ENCODE measurements at places on chromosomes 16 and 17.

DNA sequence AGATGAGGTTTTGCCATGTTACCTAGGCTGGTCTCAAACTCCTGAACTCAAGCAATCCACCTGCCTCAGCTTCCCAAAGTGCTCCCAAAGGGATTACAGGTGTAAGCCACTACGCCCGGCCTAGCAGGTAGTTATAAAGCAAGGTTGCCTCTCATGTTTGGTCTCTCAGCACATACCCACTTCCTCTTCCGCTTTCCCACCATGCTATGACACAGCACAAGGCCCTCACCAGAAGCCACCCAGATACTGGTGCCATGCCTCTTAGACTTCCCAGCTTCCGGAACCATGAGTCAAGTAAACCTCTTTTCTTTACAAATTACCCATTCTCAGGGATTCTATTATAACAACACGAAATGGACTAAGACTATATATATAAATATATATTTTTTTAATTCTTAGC, 143.6 kb downstream of the COPRS start:
- no peak for DNase-seq

DNA sequence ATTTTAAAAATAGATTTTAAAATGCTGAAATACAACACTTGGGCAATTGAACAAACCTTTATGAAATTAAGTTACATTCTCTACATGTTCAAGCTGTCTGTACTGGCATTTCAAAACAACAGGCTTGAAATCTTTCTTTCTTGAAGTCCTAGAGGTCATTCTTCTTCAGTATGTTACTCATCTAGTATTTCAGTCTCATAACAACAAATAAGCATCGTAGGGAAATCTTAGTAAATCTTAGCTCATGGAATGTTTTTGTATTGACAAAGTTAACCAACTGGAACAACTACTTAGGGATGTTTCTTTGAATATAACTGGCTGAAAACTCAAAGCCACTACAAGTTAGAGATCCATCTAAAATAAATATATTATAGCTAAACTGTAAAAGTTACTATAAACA, 96.6 kb downstream of the KIF2B start:
- no peak for DNase-seq

DNA sequence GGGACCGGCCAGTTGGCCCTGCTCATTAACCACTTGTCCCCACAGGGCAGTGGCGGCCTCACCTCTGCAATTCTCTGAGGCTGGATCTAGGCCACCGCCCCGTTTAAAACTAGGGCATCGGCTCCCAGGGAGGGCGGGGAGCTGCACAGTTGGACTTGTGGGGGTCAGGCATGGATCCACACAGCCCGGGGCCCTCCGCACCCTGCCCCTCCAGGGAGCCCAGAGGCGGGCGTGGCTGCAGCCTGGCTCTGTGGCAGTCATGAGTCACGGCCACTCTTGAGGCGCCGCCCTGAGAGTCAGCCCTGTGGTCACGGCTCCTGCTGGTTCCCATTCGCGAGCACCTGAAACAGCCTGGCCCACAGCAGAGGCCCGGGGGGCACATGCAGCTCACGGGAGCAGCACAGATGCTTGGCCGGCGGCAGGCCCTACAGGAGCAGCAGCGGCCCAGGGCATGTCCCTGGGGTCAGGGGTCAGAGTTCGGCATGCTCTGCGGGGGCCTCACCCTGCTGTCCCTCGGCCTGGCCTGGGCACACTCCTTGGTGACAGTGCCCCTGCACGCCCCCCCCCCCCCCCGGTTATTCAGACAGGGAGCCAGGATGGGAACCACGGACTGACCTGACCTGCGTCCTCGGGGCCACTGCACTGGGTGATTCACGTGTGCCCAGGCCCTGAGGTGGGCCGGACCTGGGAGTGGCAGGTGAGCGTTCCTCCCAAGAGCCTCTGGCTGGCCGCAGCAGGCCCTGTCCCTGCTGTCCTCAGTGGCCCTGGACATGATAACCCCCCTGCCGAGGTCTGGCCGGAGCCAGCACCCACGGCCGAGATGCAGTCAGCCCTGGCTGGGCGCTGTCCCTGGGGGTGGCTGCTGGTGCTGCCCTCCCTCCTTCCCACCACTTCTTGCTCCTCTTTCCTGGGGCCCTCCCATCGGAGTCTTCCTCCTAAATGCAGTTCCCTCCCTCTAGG, 8.2 kb downstream of the CAPN15 start:
- DNase-seq = no peak

GRCh38 chr16:19219836-19220235, 51.8 kb downstream of the SYT17 start:
- DNase-seq = no peak

DNA sequence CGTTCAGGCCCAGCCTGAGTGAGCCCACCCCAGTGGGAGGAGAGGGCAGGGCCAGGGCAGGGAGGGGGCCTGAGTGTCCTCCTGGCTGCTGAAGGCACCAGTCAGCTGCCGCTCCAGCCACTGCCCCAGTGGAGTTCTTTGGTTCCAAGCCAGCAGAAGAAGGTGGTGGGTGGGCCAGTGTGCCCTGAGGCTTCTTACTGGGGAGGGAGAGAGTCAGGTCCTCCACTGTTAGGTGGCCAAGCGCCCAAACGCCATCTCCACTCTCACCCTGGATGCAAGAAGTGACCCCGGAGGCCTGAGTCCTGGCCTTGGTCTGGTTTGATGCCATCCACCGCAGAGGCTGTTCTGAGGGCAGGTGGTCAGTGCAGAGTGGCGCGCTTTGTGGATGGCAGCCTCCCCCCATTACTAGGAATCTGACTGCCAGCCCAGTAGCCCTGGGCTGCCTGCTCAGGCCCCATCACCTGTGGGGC, 2.2 kb downstream of the RNF213 start:
- no peak for DNase-seq

- DNase-seq = no peak
Observed at GRCh38 chr17:69871318-69871717, 203.7 kb upstream of the KCNJ16 start.

DNA sequence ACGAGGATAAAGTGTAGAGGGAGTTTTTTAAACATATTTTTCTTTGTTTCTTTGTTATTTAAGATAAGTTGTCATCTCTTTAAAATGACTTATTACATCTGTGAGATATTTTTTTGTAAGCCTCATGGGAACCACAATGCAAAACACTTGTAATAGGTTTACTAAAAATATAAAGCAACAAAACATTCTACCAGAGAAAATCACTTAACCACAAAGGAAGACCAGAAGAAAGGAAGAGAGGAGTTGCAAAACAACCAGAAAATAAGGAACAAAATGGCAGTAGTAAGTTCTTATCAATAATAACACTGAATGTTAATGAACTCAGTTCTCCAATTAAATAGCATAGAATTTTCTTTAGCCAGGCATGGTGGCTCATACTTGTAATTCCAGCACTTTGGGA, 22.9 kb downstream of the DHRS7B start:
- DNase-seq = no peak

- DNase-seq = no peak
Observed at GRCh38 chr16:64450177-64450576, 671.7 kb downstream of the CDH11 start.

- DNase-seq = no peak
Observed at GRCh38 chr17:7848131-7848579, 6.7 kb upstream of the TMEM88 start.

DNA sequence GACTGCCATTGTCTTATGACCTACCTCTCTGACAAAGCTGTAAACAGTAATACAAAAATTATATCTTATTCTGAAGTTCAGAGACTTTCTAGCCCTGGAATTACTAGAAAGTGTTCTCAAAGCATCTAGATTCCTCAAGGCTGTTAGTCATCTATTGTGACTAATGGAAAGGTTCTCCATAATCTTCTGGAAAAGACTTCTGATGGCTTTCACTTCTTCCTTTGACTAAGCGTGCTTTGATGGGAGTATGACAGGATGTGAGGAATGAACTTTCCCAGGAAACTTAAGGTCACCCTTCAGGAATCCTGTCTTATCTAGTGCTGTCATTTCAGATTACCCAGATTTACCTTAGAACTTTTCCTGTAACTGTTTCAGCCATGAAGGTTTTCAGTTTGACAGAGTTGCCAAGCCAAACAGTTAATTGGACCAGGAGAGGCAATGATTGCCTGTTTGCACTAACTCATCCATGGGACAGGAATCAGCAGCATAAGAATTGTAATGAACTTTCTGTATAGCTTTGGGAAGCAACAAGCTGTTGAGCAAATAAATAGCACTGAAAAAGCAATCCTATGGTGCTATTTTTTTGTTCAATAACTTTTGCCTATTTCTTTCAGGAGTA, 43.5 kb downstream of the AP2B1 start:
- no peak for DNase-seq

DNA sequence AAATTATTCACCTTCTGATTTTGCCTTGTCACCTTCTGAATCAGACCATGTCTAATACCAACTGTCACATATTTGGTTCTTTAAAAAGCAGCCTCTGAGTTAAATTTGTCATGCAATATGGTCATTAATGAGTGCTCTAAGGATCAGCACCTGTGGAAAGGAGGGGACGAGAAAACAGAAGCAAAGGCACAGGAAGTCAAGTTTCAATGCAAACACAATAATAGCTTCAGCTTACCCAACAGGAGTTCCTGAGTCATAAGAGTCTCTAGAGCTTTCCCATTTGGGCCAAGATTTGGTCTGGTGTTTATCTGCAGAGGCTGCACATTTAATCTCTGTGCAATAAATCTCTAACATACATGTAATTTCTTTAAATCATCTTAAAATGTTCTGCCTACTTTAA, 889.8 kb downstream of the CDH8 start:
- peak; percentile 2 for DNase-seq

GRCh38 chr17:29141514-29141876, 38.7 kb downstream of the MYO18A start:
- DNase-seq = no peak

GRCh38 chr16:80104401-80104800, 436.4 kb upstream of the DYNLRB2 start:
- no peak for DNase-seq

DNA sequence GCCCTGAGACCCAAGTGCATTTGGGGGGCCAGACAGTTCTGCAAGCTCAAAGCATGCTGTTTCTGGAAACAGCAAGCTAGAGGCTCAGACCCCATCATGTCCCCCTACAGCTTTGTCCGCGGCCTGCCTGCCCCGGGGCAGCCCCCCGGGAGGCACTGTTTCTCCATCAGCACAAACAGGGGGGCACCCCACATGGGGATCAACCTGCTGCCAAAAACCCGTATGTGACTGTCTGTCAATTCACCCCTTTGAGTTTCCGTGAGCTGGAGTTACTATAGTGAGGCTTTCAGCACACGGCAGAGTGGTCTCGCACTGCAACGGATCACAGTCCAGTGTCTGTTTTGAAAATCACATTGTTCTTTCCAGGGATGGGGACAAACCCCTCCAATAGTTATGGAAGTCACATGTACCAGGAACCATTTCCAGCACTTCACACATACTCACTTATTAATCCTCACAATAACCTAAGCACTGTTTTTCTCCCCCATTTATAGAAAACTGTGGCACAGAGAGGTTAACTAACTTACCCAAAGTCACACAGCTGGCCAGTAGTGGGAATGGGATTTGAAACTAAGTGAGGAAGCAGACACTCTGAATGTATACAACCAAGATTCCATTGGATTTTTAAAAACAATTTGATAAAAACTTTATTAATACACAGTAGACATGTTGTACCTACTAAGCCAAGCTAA, 269.0 kb downstream of the C16orf95 start:
- DNase-seq = no peak

- DNase-seq = no peak
Observed at GRCh38 chr17:18166894-18167293, 16.7 kb upstream of the ALKBH5 start.

- DNase-seq = no peak
Observed at GRCh38 chr17:11039342-11039741, 201.5 kb upstream of the PIRT start.

- DNase-seq = no peak
Observed at GRCh38 chr16:15822957-15823356, 33.9 kb downstream of the MYH11 start.

GRCh38 chr16:72818236-72818845, 229.6 kb downstream of the ZFHX3 start:
- DNase-seq = no peak

GRCh38 chr16:52367821-52368220, 179.1 kb downstream of the TOX3 start:
- DNase-seq = no peak

GRCh38 chr17:50785946-50786570, 18.7 kb upstream of the ANKRD40CL start:
- DNase-seq = no peak

GRCh38 chr17:31882571-31882970, 18.9 kb downstream of the UTP6 start:
- DNase-seq = no peak

GRCh38 chr16:17469011-17469740, 1.6 kb downstream of the XYLT1 start:
- no peak for DNase-seq

- no peak for DNase-seq
Observed at GRCh38 chr16:30115238-30115637, 1.9 kb upstream of the GDPD3 start.

DNA sequence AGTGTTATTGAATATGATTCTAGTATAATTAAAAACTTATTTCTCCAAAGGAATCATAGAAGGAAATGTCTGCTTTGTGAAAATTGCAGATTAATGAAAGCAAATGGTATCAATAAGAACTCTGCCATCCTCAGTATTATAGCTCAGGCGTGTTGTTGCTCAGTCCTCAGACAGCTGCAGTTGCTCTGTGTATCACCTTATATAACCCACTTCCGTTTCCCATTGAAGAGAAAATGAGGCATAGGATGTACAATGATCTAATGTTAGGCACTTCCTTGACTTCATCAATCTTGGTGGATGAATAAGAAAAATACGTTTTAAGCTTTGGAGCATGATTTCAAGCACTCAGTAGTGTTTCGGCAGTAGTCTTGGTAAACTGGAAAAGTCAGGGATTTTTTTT, 14.1 kb downstream of the MFSD11 start:
- no peak for DNase-seq

Data from NCI-H1417 treated with DMSO at 0.1 percent for 48 hours (cell line).